ENCODE measurements at places on chromosomes 5 and 9. TPM values are rescaled to one million over a fixed set of nuclear protein-coding genes. Genes with fewer than 3 reads are reported as not detected.

BRINP1 gene
- not detected for total RNA-seq

KCNIP1 gene
- not detected for total RNA-seq

PCDHB2 gene
- total RNA-seq, result not detected

PCDHGB7 gene
- 0.12 TPM for total RNA-seq

COL23A1 gene
- total RNA-seq, result 0.07 TPM

SHROOM1 gene
- 7.4 TPM for total RNA-seq
